ENCODE measurements at places on chromosomes 2 and 18. TPM values are rescaled to one million over a fixed set of nuclear protein-coding genes. Genes with fewer than 3 reads are reported as not detected.

GRCh38 chr2:47721296-47721695, 61.6 kb upstream of the MSH6 start:
- DNase-seq = no peak

Gene FAM237A
- not detected for total RNA-seq

GRCh38 chr2:62199392-62200125, 3.6 kb downstream of the B3GNT2 start:
- no peak for DNase-seq

- no peak for DNase-seq
Measured at GRCh38 chr2:2674831-2675230, 343.8 kb upstream of the MYT1L start.

GRCh38 chr2:238528953-238529781, 102.4 kb downstream of the ASB1 start:
- no peak for DNase-seq

- DNase-seq = no peak
Measured at GRCh38 chr2:21332993-21333625, 209.3 kb downstream of the TDRD15 start.

GRCh38 chr2:112110966-112111365, 27.2 kb upstream of the FBLN7 start:
- DNase-seq = no peak

DNA sequence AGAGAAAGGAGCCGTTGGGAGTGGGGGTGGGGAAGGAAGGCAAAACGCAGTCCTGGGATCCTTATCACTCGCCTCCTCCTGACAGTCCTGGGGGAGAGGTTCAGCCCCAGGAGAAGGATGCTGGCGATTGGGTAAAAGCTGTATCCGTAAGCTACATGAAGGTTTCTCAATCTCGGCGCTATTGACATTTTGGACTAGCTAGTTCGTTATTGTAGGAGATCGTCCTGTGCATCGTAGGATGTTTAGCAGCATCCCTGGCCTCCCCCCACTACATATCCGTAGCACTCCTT, 511 bp upstream of the TP53I3 start:
- DNase-seq = no peak

DNA sequence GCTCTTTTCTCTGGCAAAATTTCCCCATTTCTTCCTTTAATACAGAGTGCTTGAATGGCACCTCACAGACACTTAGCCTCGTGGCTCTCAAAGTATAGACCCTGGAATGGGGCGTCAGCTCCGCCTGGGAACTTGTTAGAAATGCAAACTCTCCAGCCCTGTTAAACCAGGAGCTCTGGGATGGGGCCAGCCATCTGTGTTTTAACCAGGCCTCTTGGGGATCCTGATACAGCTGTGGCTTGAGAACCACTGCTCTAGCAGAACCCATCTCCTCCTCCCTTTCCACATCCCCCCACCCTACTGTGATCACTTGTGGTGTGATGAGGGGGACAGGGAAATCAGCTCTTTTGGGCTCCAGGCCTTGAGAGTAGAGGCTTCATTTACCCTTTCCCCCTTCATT, 15.9 kb downstream of the LTBP1 start:
- no peak for DNase-seq

DNA sequence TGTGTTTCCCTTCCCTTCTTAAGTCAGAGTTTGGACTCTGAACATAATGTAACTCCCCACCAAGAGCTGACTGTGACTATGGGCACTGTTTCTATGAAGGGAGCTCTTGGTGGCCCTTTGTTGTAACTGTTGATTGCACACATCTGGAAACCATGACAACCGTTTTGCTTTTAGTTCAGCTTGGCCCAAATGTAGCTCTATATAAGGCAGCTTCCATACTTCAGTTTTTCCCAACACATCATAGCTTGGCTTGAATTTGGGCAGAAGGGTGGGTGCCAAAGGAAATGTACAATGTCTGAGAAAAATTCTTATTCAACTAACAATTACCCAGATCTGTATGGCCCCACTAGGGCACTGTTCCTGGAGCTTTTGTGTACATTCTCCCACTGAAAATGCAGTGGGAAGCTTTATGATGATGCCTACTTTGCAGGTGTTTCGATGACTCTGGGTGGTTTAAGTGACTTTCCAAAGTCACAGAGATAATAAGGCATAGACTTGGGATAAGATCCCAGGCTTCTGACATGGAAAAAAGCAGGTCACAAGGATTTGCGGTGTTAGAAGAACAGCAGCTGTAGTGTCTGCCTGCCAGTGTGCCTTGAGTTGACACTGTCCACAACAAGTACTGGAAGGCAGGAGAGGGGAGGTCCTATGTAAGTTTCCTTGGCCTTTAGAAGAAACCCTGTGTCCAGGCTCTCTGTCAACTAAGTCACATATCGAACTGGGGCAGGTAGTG, 2.4 kb upstream of the CETN1 start:
- DNase-seq = no peak

GRCh38 chr18:59264651-59265245, 8.5 kb downstream of the RAX start:
- DNase-seq = no peak

Gene GAREM1
- not detected for total RNA-seq

Measured in activated CD4-positive, alpha-beta T cell treated with anti-CD3 and anti-CD28 coated beads for 36 hours (primary cell).